ENCODE measurements at places on chromosomes 16 and 17.

- no peak for DNase-seq
These were observed 13.5 kb upstream of the SMIM5 start for GRCh38 chr17:75619506-75620431.

- peak; percentile 68 for DNase-seq
These were observed 428 bp downstream of the SGSM2 start for GRCh38 chr17:2337544-2338314.

DNA sequence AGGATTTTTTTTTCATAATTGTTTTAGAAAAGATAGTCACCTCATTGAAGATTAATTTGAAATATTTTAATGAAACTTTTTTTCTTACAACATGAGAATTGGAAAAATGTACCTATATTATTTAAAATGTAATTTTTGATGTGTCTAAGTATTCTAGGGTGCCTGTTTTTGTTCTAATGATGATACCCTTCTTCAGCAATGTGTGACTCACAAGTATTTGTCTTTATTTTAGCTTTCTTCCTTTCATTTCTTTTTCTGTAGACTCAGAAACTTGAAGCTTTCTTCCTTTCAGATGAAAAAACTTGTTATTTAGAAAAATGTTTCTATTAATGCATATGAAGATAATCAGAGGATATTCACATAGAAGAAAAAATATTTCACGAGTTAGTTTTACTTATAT lies 231.8 kb downstream of the BCAS3 start:
- DNase-seq, result no peak

DNA sequence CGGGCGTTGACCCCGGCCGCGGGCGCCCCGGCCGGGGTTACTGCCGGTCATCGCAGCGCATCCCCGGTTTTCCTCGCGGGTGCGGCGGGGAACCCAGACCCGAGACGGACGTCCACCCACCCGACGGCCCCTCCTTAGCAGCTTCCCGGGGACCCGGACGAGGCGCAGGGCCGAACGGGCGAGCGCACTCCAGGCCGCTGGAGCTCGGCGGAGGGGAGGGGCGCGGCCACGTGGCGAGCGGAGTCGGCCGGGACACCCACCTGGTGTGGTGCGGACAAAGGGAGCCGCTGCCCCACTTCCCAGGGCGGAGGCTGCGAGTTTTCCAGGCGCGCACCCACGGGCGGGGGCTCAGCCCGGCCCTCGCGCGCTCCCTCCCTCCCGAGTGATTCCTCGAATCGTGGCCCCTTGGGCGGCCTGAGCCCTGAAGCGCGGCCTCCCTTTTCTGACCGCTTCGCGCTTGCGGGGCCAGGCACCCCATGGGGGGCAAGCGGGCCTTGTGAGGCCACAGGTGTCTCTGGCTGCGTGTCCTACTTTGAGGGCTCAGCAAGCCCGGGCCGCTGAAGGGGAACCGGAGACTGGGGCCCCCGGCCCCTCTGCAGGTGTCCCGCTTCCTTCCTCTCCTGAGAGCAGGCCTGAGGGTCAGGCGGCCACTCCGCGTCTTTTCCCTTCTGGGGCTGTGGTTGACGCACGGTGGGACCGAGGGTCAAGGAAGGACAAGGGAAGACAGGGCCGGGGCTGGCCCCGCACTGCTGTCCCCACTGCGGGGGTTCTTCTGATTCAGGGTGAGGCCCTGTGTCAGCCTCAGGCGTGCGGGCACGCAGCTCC lies 1.1 kb upstream of the FASN start:
- no peak for DNase-seq

DNA sequence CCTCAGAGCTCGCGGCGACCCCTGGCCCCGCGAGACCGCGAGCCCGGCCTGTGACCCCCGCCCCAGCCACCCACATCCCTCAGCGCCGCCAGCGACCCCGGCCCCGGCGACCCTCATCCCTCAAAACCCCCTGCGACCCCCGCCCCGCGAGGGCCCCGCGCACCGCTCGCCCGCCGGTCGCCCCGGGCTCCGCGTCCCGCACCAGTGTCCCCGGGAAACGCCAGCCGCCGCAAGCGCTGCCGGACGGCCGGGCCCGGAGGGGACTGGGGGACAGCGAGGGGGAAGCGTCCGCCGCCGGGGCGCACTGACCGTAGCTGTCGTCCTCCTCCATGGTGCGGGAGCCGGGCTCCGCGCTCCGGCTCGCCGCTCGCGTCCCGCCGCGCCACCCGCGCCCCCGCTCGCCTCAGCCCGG lies at the start of gene CYTH1:
Gene CYTH1 (minus strand): TSS at position 381 of the 412 bp plus-strand sequence. CDS start 50 bp downstream, at position 331.
- DNase-seq, result no peak

- peak; percentile 68 for DNase-seq
These were observed 390 bp downstream of the MNT start for GRCh38 chr17:2400474-2400866.

DNA sequence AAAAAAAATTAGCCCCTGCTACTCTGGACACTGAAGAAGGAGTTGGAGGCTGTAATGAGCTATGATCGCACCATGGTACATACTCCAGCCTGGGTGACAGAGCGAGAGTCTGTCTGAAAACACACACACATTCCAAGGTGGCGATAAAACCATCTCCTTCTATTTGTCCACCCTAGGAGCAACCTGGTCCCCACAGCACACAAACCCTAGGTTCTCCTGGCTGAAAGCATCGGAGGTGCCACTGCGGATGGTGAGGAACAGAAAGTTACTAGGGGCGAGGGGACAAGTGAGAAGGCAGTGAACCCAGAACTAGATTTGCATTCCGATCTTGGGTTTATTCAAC lies 1.4 kb upstream of the ECI1 start:
- no peak for DNase-seq

DNA sequence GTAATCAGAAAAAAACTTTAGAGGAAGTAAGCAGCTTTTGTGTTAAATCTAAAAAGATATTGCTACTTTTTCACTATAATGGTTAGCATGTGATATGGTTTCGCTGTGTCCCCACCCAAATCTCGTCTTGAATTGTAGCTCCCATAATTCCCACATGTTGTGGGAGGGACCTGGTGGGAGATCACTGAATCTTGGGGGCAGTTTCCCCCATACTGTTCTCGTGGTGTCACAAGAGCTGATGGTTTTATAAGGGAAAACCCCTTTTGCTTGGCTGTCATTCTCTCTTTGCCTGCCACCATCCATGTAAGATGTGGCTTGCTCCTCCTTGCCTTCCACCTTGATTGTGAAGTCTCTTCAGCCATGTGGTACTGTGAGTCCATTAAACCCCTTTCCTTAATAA lies 117.1 kb downstream of the KCNJ2 start:
- no peak for DNase-seq

DNA sequence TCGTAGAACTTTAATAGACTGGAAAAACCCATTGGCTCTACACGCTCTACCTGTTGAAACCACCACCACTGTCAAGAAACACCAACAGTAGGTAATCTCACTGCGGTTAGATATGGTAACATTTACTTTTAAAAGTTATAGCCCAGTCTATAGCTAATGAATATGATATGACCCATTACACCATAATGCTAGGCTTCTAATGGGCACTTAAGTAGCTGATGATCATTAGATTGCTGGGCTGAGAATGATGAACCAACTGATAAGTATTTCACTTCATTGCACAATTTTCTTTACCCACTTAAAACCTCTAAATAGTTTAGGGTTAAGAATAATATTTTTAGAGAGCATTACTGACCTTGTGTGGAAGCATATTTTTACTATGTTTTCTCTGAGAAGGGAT lies 788.9 kb upstream of the CA10 start:
- DNase-seq, result no peak

DNA sequence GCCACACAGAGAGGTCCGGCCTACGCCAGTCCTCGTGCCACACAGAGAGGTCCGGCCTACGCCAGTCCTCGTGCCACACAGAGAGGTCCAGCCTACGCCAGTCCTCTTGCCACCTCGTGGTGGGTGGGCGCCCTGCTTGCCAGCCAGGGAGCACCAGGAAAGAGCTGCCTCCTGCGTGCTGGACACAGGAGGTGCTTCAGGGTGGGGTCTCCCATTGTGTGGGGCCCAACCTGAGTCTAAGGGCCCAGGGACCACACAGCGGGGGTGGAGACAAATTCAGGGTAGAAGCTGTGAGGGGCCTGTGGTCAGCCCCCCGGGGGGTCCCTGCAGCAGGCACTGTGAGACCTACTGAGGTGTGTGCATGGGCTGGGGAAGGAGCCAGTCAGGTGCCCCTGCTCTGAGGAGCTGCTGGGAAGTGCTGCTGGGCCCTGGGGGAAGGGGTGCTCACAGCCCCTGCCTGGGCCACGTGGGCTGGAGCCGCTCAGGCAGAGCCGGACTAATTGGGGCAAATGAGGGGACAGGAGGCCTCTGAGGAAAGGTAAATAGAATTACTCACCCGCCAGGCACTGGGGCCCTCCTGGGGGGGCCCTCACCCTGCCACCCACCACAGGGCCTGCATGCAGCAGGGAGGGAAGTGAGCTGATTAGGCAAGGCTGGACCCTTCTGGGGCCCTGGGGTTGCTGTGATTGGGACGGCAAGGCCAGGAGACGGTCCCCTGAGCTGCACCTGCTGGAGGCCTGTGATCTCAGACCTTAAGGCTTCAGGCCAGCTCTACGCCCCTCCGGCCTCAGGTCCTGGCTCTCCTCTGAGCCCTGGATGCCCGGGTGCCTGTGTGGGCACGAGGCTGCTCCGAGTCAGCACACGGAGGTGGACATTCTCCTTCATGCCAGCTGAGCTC lies 11.0 kb downstream of the GCGR start:
- DNase-seq, result no peak

- DNase-seq, result no peak
These were observed 2.3 kb downstream of the TPSD1 start for GRCh38 chr16:1258225-1258600.
